ENCODE measurements at places on chromosomes 3 and 15.

DNA sequence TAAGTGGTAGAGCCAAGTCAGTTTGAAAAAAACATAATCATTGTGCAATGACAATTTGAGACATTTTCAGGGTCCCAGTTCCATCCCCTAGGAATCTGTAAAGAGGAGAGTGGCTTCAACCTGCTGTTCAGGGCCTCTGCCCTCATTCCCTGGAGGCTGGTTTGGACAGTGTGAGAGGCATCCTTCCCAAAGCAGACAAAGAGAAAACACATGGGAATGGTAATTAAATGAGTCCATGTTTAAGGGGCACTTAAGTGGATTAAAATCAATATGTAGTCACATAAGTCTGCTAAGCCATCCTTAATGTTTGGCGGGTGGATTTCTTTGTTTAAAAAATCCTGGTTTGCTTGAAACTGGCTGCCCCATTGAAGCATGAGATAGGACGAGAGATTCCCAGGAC, 146.3 kb upstream of the CTDSPL start:
- no peak for DNase-seq

- no peak for DNase-seq
These were observed 312.5 kb downstream of the OXSM start for GRCh38 chr3:26102376-26102775.

DNA sequence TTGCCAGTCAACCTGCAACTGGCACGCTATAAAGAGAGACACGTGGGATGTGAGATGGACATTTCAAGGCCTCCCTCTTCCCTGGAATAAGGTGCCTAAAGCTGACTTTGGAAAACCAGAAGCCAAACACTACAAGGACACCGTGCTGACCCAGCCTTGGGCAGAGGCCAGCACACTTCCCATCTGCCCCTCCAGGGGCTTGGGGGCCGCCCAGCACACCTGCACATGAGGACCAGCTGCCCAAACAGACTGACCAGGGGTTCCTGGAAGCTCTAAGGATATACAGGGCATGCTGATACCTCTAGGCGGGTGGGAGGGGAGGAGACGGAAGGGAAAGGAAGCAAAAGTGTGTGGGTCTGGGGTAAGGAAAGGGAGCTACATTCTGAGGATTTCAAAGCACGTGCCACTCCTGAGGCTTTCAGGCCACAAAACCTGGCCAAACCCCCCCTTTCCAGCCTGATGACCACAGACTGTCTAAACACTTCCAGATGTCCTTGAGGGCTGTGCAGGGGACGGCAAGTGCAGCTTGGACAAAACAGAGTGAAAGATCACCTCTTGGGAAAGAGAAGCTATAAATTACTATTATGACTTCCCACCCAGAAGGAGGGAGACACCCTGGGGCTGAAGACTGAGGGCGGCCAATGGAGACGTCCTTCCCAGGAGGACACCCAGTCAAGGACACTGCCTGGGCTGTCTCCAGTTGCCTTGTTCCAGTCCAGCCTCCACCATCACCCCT, 57.9 kb downstream of the ADCY5 start:
- no peak for DNase-seq

DNA sequence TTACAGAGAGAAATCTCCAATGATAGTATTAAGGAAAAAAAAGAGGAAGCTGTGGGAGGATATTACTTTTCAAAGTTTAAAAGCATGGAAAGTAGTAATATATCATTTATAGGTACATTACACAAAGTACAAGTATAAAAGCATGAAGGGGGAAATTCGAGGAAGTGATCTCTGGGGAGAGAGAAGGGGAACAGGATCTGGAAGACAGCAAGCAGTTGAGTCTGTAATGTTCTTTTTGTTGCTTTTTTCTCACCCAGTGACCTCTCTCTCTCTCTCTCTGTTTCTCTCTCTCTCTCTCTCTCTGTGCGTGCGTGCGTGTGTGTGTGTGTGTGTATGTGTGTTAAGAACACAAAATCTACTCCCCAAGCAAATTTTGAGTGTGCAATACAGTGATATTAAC, 10.2 kb downstream of the C3orf20 start:
- DNase-seq: no peak

- DNase-seq: no peak
These were observed 638.0 kb downstream of the OTOL1 start for GRCh38 chr3:162134571-162134970.

- no peak for DNase-seq
These were observed 778.0 kb upstream of the NECTIN3 start for GRCh38 chr3:110293660-110294059.

All from naive thymus-derived CD8-positive, alpha-beta T cell (primary cell).